ENCODE measurements at places on chromosomes 5 and 9.

- DNase-seq = no peak
These were observed 85.0 kb downstream of the FSTL4 start for GRCh38 chr5:133527311-133527710.

DNA sequence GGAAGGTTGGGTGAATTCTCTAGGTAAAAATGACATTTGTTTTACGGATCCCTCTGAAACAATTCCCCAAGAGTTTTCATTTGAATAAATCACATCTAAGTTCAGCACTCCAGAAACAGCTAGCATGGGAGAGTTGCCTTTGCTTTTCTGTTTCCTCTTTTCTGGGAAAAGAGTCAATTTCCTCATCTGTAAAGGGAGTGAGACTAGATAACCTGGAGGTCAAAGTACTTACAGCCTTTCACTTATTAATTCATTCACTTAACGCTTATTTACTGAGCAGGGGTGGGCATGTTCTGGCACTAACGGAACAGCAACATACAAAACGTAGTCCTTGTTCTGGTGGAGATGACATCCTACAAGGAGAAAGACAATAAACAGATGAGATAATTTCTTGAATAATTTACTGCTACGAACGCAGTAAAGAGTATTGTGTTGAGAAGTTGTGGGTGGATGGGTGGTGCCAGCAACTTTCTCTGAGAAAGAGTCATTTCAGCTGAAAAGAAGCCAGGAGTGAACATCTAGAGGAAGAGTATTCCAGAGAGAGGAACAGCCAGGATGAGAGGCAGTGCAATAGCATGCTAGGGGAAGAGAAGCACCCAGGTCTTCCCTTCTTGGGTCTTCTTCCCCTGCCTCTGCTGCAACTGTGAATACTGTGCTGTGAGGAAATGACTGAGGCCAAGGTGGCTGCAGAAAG, 335.6 kb downstream of the ZSWIM6 start:
- DNase-seq = no peak

DNA sequence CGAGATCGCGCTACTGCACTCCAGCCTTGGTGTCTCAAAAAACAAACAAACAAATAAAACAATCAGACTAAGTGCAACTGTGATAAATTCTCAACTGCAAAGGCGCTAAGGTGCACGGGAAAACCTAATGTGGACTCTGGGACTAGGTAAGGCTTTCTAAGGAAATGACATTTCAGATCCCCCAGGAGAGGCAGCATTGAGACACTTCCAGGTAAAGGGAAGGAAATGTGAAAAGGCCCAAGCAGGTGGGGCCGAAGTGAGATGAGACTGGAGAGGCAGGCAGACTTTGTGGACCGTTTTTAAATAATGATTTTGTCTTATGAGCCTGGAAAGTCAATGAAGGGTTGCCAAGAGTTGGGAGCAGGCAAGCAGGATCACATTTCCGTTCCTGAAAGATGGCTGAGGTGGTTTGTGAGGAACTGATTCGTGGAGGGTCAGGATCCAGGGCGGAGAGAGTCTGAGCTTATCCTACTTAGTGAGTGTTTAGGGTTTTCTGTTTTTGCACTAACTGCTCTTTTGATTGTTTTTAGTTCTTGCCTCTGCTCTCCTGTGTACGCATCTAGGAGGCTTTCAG, 2.0 kb upstream of the APBA1 start:
- no peak for DNase-seq

DNA sequence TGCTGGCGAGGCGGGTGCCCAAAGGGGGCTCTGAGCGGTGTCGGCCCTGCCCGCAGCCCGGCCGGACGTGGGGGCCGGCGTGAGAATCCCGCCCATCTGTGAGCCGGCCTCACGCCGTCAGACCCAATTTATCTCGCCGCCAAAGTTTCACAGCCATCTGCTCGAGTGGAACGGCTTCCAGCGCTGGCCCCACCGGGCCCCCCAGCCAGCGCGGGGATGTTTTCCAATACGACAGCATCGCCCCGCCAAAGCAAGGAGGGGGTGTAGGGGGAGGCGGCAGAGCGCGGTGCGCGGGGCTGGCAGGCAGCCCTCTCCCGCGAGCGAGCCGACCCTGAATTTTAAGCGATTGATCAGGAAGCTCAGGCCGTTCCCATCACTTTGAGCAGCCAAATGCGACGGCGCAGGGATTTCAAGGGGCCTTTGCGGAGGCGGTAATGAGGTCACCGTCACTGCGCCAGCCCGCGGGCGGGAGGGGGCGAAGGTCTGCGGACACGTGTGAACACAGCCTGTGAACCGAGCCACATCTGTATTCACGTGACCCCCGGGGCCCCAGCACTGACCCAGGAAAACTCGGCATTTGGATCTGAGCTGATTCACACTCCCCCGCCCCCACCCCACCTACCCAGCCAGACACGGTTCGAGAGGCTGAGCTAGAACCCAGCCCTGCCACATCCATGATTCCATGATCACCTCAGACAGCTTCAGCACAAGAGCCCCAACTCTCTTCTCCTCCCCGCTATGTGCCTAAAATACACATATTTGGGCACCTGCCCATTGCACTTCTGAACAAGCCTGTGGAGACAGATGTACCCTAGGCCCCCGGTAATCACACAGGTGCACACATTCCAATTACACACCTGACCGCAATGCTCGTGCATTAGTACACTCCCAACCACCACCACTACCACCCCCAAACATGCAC, 47.8 kb upstream of the PSD2 start:
- DNase-seq = no peak

GRCh38 chr5:149828161-149829011, 98.3 kb downstream of the PPARGC1B start:
- peak; percentile 56 for DNase-seq

GRCh38 chr5:13249854-13250253, 694.6 kb downstream of the DNAH5 start:
- no peak for DNase-seq
